IPS DF 6.9 (cell line): ENCODE measurements at places on chromosomes 2 and 18.

- no peaks in the 10 kb centered on the region for H3K27me3 ChIP-seq
- peaks cover 3% of the 10 kb centered on the region for H3K4me1 ChIP-seq
- no peaks in the 10 kb centered on the region for H3K36me3 ChIP-seq
- H3K27ac ChIP-seq, result no peak overlapping the region
- no peak for DNase-seq
These were observed 99.8 kb downstream of the PTPN4 start for GRCh38 chr2:119859528-119859927.

DNA sequence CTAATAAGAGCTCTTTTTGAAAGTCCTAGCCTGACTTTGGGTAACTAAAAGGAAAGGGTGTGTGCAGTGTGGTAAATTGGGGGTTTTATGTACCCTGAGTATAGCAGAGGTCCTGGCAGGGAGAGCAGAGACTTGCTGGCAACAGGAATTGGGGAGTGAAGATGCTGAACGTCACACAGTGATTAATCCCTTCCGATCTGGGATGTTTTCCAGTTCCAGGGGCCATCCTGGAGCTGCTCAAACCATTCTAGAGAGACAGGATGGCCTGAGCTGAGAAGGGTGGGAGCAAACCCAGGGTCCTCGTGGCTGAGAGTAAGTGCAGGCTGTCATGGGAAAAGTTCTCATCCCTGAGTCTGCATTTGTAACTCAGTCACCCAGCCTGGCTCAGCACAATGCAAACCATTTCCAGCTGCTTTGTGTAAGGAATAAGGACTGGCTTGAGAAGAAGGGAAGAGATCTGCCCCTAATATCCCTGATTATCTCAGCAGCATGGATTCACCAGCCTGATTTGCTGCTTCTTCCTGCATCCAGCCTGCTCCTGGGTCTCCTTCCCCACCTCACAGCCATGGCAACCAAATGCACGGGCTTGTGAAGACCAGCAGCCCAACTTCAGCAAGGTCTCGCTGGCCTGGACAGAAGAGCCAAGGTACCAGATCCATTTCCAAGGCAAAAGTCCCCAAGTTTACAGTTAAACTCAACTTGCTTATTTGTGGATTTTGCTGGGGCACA, 47.1 kb upstream of the CELF4 start:
- H3K4me1 ChIP-seq, result no peaks in the 10 kb centered on the region
- no peak for DNase-seq
- H3K27me3 ChIP-seq, result no peaks in the 10 kb centered on the region
- no peak overlapping the region for H3K27ac ChIP-seq
- no peaks in the 10 kb centered on the region for H3K36me3 ChIP-seq
- no peak overlapping the region; the same call in 1 of the 2 replicates for H3K4me3 ChIP-seq

DNA sequence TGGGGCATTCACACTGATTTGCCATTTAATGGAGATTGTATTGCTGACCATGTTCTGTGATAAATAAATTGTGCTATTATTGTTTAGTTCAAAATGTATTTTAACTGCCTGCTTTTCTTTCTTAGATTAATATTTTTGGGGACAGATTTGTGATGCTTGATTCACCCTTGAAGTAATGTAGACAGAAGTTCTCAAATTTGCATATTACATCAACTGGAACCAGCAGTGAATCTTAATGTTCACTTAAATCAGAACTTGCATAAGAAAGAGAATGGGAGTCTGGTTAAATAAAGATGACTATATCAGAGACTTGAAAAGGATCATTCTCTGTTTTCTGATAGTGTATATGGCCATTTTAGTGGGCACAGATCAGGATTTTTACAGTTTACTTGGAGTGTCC, 1.8 kb downstream of the DNAJC10 start:
- H3K27me3 ChIP-seq, result no peaks in the 10 kb centered on the region
- H3K36me3 ChIP-seq, result 0 out of 2 replicates have a peak, but pooled peaks cover 3% of the 10 kb centered on the region
- H3K4me3 ChIP-seq, result no peak overlapping the region
- no peaks in the 10 kb centered on the region for H3K4me1 ChIP-seq
- DNase-seq, result no peak
- no peak overlapping the region for H3K27ac ChIP-seq

GRCh38 chr2:232877940-232878511, 8.0 kb downstream of the SNORC start:
- no peak for DNase-seq
- H3K27me3 ChIP-seq, result peaks cover 9% of the 10 kb centered on the region; the same call in 1 of the 2 replicates
- no peaks in the 10 kb centered on the region; the same call in 1 of the 2 replicates for H3K36me3 ChIP-seq
- H3K4me1 ChIP-seq, result no peaks in the 10 kb centered on the region

DNA sequence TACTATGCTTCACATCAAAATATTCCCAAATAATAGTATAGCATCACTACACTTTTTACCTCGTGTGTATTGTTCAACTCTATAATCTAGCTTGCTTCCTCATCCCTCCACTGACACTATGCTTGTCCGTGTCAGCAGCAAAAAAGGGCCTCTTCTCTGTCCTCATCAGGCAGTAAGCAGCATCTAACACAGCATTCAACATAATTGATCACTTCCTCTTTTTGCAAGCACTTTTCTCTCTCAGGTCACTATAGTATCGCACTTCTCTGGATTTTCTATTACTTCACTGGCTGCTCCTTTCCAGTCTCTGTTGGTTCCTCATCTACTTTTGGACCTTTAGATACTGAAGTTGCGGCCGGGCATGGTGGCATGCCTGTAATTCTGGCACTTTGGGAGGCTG, 64.9 kb upstream of the ZSWIM2 start:
- H3K36me3 ChIP-seq, result no peaks in the 10 kb centered on the region
- no peak for DNase-seq
- H3K4me1 ChIP-seq, result no peaks in the 10 kb centered on the region
- H3K4me3 ChIP-seq, result no peak overlapping the region
- H3K27ac ChIP-seq, result no peak overlapping the region
- H3K27me3 ChIP-seq, result no peaks in the 10 kb centered on the region

- peak; percentile 31 for DNase-seq
- no peaks in the 10 kb centered on the region for H3K27me3 ChIP-seq
- H3K36me3 ChIP-seq, result no peaks in the 10 kb centered on the region
- no peaks in the 10 kb centered on the region for H3K4me1 ChIP-seq
These were observed 194.2 kb upstream of the PKDCC start for GRCh38 chr2:41853427-41854191.

GRCh38 chr18:47877892-47878291, 52.6 kb downstream of the SMAD2 start:
- no peaks in the 10 kb centered on the region for H3K4me1 ChIP-seq
- H3K4me3 ChIP-seq, result no peak overlapping the region
- H3K36me3 ChIP-seq, result peaks cover 3% of the 10 kb centered on the region; the same call in 1 of the 2 replicates
- no peak overlapping the region for H3K27ac ChIP-seq
- no peak for DNase-seq

GRCh38 chr2:216951171-216951570, 91.3 kb upstream of the TNP1 start:
- no peak for DNase-seq
- H3K27ac ChIP-seq, result no peak overlapping the region
- H3K4me1 ChIP-seq, result no peaks in the 10 kb centered on the region
- no peak overlapping the region for H3K4me3 ChIP-seq

DNA sequence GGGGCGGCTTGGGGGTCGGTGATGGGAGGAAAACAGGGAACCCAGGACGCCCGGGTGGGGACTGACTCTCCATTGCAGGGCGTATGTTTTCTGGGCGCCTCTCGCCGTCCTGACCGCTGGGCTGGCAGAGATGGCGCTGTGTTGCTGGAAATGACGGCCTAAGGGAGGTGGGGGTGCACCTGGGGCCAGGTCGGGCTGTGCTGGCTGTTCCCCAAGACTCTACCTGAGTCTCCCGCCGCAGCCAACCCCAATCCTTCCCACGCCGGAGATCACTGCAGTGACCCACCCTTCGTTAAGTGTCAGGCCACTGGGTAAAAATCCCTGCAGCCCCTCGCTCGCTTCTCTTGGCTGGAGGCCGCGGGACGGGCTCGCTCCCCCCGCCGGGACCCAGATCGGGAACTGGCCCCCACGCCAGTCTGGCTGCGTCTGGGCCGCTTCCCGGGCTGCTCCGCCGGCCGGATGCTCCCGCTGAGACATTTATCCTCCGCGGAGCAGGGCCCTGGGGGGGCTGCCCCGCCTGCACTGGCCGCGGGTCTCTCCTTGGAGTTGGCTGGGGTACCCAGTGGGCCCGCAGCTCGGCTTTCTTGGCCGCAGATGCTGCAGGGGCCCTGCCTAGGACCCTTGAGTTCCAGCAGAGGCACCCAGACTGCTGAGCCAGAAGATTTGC, 7.8 kb upstream of the ARMC9 start:
- H3K4me1 ChIP-seq, result no peaks in the 10 kb centered on the region
- peak overlapping the region; percentile 26; the same call in 1 of the 2 replicates for H3K4me3 ChIP-seq
- no peak overlapping the region for H3K27ac ChIP-seq
- H3K27me3 ChIP-seq, result no peaks in the 10 kb centered on the region
- H3K36me3 ChIP-seq, result no peaks in the 10 kb centered on the region
- DNase-seq, result no peak

DNA sequence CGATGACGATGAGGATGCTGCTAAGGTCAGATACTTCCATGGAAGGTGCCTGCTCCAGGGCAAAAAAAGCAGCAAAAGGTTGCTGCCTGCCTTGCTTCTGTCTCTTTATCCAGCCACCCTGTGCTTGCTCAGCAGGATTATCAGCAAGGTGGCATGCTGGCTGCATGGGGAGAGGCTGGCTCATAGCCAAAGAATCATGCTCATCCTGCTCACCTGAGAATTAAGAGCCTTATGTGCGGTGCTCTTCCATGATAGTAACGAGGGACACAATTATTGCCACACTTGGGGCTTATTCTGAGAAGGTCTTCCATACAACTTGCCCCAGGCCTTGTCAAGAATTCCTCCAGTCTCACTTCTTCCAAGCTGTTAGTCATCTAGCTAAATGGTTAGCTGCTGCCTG, 60.4 kb upstream of the SEC11C start:
- H3K27ac ChIP-seq, result no peak overlapping the region
- DNase-seq, result no peak
- no peaks in the 10 kb centered on the region for H3K27me3 ChIP-seq
- H3K4me3 ChIP-seq, result no peak overlapping the region
- no peaks in the 10 kb centered on the region for H3K36me3 ChIP-seq

DNA sequence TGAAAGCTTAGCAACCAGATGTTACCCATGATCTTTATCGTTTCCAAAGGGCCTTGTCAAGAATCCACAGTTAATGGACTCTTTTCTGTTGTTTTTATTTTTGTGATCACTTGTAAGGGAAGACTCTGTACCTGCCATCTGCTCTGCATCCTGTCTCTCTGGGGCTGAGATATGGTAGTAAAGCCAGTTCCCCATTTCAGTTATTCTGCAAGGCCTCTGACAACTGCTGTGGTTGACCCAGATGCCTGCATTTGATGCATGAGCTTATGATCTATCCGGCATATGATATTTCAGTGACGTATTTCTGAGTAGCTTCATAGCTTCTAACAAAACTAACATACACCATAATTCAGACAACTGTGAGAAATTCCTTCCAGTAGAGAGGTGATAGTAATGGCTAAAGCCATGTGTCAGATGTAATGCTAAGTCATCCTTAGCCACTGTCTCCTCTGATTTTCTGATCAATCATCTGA, 105.1 kb downstream of the TPO start:
- no peaks in the 10 kb centered on the region for H3K27me3 ChIP-seq
- no peak overlapping the region for H3K4me3 ChIP-seq
- H3K27ac ChIP-seq, result no peak overlapping the region
- no peaks in the 10 kb centered on the region for H3K36me3 ChIP-seq
- no peak for DNase-seq

- no peaks in the 10 kb centered on the region for H3K36me3 ChIP-seq
- DNase-seq, result no peak
- H3K4me1 ChIP-seq, result no peaks in the 10 kb centered on the region
- H3K27me3 ChIP-seq, result no peaks in the 10 kb centered on the region
- no peak overlapping the region for H3K4me3 ChIP-seq
These were observed 44.1 kb upstream of the ORC2 start for GRCh38 chr2:201007584-201007998.

GRCh38 chr2:235618039-235618438, 124.2 kb downstream of the AGAP1 start:
- H3K36me3 ChIP-seq, result no peaks in the 10 kb centered on the region
- H3K4me1 ChIP-seq, result peaks cover under 1% of the 10 kb centered on the region; the same call in 1 of the 2 replicates
- no peak overlapping the region for H3K27ac ChIP-seq

DNA sequence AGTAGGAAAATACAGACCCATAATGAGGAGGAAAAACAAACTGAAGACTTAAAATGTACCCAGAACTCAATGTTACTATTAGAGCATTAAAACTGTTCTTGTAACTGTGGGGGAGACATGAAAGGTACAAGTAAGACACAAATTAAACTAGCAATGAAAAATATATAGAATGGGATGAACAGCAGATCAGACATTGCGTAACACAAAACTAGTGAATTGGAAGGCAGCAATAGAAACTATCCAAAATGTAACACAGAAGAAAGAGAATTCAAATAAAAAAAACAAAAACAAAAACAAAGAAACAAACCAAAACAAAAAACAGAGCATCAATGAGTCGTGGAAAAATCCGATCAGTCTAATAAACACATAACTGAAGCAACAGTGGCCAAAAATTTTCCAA, 127.1 kb upstream of the CNGA3 start:
- no peak for DNase-seq
- no peaks in the 10 kb centered on the region for H3K36me3 ChIP-seq
- H3K4me3 ChIP-seq, result no peak overlapping the region
- H3K27ac ChIP-seq, result no peak overlapping the region

DNA sequence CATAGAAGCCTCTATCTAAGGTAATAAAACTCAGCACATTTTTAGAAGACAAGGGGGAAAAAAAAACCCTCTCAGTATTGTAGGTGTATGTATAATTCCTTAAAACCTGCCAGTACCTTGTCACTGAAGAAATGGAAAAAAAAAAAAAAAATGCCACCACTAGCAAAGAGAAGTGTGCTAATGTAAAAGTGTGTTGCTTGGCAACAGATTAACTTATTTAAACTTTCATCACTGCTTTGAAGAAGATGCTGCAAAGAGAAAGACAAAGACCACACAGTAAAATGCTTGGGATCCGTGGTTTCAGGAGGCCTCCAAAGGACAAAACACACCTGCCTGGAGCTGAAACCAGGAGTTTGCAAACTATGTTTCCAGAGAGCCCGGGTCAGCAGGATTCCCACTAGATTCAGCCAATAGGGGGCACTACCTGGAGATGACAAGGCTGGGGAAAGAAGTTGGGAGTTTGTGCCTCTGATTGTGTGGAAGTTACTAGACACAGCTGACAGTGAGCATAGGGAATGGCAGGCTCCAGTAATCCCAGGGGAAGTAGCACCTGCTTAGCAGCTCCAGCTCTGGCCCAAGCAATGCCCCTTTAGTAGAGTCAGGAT, 169.1 kb upstream of the TRIB2 start:
- no peak for DNase-seq
- no peaks in the 10 kb centered on the region for H3K27me3 ChIP-seq
- H3K36me3 ChIP-seq, result no peaks in the 10 kb centered on the region
- H3K4me3 ChIP-seq, result no peak overlapping the region
- H3K27ac ChIP-seq, result no peak overlapping the region
